ENCODE measurements at places on chromosomes 5 and 9.

GRCh38 chr5:145056800-145057199 lies 778.3 kb downstream of the PRELID2 start:
- DNase-seq: no peak

GRCh38 chr5:136035837-136036236 lies 7.0 kb downstream of the TGFBI start:
- no peak for DNase-seq

GRCh38 chr5:139651043-139651834 lies 3.1 kb downstream of the CXXC5 start:
- DNase-seq: no peak

- no peak for DNase-seq
Observed at GRCh38 chr9:13430368-13431221, 151.1 kb upstream of the MPDZ start.

DNA sequence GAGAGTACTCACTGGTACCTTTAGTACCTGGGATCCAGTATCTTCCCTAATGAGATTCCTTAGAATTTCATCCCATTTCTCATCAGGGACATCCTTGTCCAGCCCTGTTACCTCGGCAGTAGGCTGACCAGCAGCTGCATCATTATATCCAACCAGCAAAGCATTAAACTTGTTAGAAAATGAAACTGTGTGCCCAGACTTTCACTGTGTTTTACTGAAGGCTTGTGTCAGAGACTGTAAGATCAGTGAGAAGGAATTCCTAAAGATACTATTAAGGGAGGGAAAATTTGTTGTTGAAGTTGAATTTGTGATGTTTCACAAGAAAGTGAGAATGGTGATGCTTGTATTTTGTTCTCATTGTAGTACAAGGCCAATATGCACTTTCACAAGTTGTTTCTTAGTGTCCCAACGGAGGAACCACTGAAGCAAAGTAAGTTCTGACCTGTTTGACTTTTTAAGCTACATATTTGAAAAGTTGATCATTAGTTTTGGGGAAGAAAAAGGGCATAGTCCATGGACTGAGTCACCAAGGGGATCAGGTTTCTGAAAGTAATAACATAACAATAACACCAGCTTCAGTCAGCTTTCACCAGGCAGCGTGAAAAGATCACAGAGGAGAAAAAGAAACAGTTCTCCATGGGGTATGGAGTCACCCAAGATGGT lies 48.8 kb downstream of the GRAMD2B start:
- no peak for DNase-seq

- DNase-seq: no peak
Observed at GRCh38 chr5:132023258-132024116, 12.0 kb upstream of the ACSL6 start.

DNA sequence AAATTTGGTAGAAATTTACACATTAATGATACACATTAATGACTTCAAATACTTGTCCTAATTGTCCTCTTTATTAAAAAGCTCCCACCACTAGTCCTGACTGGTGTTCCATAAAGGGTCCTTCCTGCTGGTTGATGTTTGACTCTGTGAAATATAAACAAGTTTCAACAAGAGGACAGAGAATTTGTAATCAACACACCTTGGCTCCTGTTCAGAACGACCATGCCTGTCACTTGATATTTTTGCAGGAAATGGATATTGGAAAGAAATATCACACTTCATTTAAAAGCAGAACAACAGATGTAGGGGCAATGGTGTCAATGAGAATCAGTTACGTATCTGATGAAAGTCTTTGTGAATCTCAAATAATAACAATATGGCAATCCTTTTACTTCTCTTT lies 211.7 kb downstream of the ENC1 start:
- no peak for DNase-seq

GRCh38 chr9:109846776-109847175 lies 66.8 kb downstream of the PALM2AKAP2 start:
- no peak for DNase-seq

- no peak for DNase-seq
Observed at GRCh38 chr5:93100976-93101375, 480.0 kb downstream of the NR2F1-AS1 start.

DNA sequence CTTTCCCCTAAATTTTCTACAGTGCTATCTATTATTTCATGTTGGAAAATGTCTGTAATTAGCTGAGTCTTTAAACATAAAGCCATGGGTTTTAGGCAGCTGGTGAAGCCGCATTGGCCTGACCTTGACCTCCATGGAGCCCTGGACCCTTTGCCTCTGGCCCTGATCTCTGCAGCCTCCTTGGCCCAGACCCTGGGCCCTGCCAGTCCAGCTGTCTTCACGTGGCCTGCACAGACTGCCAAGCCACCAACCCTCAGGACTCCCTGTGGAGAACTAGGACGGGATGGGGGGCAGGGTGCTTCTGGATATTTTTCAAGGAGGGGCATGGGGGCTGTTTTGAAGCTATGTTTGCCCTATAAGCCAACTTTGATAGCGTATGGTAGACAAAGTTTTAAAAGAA lies 29.8 kb upstream of the PPARGC1B start:
- DNase-seq: no peak

DNA sequence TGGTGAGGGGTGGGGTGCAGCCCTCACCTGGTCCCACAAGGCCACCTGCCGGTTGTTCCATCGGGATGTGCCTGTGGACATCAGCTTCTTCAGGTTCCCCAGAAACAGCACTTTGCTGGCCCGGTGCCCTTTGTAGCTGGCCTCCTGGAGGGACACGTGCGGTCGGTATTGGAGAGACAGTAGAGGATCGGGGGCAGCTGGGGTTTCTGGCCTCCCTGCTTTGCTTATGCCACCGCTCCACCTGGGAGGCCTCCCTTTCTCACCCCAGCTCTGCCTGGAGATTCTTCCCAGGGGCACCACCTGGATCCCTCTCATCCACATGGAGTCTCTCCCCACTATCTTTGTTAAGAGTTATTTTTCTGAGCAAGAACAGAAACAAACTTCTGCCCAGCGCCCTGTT lies 13.1 kb upstream of the TRIM14 start:
- no peak for DNase-seq

DNA sequence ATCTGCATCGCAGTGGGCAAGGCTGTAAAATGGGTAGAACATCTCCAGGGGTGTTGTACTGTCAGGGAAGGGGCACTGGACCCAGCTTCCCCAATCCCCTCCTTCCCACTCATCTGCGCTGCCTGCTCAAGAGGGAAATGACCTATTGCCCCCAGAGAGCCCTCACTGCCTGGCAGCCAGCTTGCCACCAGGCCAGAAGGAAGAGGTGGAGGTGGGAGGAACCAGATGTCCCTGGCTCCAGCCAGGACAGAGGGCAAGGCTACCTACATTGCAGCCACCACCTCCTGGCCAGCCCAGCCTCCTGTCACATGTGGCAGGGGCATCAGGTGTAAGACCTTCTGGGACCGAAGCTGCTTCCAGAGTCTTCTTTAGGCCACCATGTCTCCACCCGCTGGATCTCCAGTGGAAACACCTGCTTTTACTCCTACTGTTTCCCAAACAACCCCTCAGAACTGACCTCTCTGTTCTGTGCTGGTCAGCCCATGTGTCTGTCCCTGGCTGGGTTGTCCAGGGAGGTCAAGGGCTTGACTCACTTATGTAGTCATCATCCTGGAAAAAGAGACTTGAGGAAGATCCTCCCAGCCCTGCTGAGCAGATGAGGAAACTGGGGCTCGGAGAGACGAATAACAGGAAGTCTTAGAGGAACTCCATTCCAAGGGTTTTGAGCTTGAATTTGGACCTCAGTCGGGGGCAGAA lies 42.3 kb downstream of the JADE2 start:
- no peak for DNase-seq

- DNase-seq: no peak
Observed at GRCh38 chr5:169151051-169151805, 149.7 kb downstream of the SLIT3 start.

DNA sequence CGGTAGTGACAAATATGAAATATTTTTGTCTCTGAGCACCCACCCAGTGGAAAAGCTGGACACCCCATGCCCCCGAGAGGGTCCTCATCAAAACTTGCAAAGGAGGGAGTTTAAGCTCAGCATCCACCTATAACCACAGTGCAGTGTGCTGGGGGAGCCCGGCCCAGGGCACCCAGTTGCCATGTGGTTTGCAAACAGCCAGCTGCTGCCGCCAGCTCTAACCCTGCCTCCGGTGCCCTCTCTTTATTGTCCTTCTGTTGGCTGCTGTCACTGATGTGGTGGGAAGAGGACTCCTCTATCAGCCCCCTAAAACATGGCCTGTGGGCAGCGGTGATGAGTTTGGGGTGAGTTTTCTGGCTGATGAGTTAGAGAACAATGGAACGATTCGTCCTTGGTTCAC lies 160.9 kb upstream of the MVB12B start:
- DNase-seq: no peak

DNA sequence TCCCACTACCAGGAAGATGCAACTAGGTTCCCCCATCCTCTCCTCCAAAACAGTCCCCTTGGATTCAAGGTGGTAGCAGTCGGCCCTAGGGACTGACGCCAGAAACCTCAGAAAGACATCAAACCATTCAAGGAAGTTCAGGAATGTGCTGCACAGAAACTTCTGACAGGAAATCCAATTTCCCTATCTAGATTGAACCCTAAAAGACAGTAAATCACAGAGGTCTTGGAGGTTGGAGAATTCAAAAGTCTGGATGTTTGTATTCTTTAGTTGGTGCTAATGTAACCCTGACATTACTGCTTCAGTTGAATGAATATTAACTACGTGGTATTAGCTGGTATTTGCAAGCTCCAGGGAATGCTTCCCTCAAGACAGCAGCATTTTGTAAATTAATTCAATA lies 125.3 kb downstream of the SYK start:
- no peak for DNase-seq

DNA sequence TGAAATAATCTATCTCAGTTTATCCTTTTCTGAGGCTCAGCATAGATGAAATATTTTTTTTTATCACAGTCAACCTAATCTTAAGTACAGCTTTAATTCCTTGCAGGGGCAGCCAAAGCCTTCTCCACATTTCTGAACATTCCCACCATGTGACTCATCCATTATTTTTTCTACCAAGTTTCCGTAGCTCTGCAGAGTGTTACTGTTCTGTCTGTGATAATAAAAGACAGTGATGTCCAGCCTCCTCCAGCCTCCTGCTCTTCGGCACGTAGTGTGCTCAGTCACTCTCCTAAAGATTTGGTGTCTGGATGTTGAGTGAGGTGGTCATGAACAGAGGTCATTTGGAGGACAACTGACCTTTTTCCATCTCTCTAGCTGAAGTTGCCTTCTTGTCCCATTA lies 338.1 kb upstream of the ADAMTS16 start:
- no peak for DNase-seq

DNA sequence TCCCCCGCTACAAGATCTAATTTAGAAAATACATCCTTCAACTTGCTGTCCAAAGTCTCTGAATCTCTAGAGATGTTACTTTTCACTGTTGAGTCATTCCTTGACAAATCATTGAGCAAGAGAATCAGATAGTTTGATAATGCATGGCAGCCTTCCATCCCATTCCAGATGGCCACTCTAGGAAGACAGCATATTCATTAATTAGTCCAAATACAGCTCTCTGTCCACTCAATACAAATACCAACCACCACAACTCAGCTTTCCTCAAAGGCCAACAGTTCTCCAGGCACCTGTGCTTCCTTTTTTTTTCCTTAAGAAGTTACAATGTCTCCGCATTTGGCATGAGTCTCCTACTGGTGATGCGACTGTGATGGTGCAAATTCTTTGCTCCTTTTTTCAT lies 72.3 kb downstream of the DROSHA start:
- no peak for DNase-seq

- no peak for DNase-seq
Observed at GRCh38 chr5:28896949-28897348, 1858.6 kb upstream of the CDH9 start.

DNA sequence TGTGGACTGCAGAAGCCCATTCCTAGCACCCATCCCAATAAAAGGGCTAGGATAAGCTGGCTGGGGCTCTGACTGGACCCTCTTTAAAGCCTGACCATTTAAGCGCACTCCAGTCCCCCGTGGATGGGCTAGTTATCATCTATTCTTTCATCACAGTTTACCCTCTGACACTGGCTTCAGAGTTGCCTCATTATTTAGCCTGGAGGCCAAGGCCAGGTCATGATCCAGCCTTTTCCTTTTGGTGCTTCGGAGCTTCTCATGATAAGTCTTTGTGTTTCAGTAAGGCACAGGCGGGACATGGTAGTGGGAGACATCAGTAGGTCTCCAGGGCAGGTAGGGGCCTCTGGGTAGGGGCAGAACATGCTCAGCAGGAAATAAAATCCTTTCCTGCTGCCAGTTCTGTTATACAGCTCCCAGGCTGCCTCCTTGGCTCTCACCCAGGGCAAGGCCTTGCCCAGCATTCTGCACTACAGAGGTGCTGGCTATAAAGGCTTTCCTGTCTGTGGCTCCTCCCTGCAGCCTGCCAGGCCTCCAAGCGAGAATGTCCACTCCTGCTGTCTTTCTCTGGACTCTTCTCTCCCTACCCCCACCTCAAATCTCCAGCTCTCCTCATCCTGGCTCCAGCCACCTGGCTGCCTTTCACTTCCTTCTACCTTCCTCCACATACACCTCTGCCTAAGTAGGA lies 128.8 kb downstream of the FSTL4 start:
- DNase-seq: no peak
